ENCODE measurements at places on chromosomes 2 and 18.

DNA sequence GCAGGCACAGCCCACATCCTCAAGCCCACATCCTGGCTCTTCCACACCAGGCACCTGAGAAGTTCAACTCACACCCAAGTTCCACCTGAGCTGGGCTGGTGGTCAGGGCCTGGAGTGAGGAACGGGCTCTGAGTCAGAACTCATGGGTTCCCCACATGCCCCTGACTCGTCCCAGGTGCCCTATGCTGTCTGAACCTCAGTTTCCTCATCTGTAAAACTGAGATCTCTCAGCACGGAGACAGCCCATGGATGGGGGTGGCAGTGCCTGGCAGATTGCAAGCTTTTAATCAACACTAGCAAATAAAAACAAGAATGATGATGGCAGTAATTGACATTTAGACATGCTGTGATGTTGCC lies 307.8 kb downstream of the NDUFA10 start:
- peak; percentile 5 for DNase-seq

DNA sequence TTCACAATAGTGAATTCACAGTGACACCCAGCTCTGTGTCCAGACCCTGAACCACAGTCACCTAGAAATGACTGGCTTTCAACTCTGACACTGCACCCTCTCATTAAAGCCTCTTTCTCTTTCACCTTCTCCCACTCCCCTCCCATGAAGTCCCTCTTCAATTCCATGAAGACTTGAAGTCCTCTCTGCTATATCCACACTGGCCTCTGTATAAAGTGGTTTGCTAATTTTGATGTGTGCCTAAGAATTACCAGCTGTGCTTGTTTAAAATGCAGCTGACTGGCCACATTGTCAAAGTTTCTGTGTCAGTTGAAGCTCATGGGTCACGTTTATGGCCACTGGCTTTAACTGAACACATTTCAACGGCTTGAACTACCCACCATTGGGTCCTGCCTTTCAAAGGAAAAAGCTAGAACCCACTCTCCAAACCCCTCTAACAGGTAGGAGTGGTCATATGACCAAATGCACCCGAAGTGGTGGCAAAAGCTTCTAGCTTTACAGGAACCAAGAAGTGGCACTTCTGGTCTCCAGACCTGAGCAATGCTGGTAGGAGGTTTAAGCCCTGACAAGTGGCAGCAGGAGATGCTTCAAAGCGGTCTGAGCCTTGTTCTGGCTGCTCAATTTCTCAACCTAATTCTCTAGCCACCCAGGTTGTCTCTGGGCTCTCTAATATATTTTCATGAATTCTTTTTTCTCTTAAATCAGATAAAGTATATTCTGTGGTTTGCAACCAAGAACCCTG lies 34.2 kb downstream of the B4GALT6 start:
- DNase-seq: no peak

GRCh38 chr2:204312105-204312504 lies 233.2 kb upstream of the PARD3B start:
- no peak for DNase-seq

GRCh38 chr2:30763151-30763660 lies 44.0 kb downstream of the CAPN13 start:
- DNase-seq: no peak

DNA sequence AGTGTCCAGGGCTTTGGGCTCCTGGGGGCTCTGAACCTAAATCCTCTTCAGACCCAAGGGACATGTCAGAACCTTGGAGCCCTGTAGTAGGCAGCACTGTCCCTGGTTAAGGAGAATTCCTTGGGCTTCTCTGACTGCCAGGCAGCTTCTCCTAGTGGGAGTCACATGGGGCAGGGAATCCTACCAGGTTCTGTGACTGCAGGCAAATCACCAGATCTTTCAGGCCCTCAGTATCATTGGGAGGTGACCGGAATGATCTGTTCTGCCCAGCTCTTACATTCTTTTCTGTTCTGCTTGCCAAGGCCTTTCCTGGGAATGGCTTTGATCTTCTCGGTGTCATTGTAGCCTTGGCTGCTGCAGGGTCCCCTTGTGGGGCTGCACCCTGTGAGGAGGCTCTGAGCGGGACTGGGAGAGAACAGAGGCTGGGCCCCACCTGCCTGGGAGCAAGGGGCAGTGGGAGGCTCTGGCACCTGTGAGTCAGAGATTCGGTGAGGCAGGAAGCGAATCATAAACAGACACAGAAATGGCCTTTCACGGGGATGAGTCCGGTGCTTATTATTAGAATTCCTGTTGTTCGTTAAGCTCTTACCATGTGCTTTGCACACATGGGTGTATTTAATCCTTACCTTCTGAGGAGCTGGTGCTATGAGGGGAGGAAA lies 14.1 kb downstream of the CEP68 start:
- DNase-seq: no peak

GRCh38 chr2:42917425-42917927 lies 125.1 kb upstream of the HAAO start:
- DNase-seq: peak; percentile 68

GRCh38 chr18:68178921-68179320 lies 536.0 kb downstream of the TMX3 start:
- DNase-seq: no peak

DNA sequence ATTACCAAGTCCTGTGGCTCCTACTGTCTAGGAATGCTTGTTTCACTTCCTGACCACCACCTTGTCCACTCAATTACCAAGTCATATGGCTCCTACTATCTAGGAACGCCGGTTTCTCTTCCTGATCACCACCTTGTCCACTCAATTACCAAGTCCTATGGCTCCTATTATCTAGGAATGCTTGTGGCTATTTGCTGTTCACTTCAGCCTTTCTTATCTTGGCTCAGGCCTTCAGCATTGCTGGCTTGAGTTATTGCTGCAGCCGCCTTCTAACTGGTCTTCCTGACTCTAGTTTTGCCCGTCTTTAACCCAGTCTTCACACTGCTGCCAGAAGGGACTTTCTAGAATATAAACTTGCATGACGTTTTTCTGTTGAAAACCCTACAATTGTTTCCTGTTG lies 82.5 kb upstream of the GAREM1 start:
- no peak for DNase-seq

DNA sequence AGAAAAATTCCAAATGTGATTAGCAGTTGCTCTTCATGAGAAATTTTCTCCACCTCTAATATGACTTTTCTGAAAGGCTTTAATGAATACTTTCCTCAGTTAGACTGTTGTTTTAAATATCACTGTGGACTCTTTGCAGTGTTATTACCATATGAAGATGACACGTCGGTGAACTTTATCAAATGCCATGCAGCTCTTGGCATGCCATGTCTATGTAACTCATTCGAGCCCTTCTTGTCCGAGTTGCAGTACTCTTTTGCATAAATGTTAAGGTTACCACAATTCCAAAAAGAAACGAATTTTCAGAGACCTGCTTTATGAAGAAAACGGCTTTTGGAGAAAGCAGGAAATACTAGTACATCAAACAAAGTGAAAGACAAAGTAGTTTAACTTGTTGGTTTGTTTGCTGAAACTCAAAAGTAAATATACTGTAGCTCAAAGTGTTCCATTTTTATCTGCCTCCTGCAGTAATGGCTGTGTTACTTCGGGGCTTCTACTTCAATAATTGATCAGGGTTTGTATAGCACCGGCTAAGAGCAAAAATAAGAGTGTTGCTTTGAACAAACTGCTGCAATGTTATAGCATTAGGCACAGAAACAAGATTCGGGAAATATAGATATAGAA lies 204.1 kb downstream of the ARHGAP15 start:
- DNase-seq: no peak

- no peak for DNase-seq
These were observed 48.7 kb upstream of the CD226 start for GRCh38 chr18:69996417-69996816.

DNA sequence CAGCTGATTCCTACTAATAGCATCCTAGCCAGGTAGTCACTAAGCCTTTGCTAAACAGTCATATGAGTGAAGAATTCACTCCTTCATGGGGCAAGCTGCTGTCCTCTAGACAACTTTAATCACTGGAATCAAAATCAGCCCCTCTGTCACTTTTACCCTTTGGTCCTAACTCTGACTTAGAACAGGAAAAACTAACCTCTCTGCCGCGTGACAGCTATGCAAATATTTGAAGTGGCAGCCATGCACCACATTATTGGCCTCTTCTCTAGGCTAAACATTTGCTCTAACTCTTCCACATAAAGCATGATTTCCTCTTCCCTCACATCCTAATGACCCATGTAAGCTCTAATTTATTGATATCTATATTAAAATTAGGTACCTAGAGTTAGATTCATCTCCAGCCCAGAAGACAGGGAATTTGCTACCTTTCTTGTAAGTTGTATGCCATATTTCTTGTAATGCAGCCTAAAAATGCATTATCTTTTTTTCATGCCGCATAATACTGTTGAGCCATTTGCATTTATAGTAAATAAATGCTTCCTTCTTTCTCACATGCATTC lies 12.8 kb upstream of the ONECUT2 start:
- DNase-seq: no peak

GRCh38 chr18:60099709-60100108 lies 199.9 kb downstream of the PMAIP1 start:
- DNase-seq: no peak

- no peak for DNase-seq
These were observed 21.5 kb downstream of the SLC4A5 start for GRCh38 chr2:74321737-74322136.

DNA sequence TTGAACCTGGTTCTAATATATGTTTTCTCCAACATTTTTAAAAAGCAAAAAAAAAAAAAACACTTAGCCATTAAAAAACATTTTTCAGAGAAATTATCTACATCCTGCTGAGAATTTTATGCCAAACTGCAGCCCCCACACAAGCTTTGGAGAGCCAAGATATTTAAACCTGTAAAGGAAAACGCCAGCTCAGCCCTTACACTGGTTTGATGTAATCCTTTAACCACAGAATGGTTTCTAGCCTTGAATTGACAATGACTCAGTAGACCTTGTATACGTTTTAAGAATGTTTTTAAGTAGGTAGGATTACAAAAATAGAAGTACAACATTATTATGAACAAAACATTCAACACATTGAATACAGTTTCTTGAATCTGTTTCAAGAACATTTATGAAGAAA lies 113.6 kb downstream of the BABAM2 start:
- DNase-seq: no peak

DNA sequence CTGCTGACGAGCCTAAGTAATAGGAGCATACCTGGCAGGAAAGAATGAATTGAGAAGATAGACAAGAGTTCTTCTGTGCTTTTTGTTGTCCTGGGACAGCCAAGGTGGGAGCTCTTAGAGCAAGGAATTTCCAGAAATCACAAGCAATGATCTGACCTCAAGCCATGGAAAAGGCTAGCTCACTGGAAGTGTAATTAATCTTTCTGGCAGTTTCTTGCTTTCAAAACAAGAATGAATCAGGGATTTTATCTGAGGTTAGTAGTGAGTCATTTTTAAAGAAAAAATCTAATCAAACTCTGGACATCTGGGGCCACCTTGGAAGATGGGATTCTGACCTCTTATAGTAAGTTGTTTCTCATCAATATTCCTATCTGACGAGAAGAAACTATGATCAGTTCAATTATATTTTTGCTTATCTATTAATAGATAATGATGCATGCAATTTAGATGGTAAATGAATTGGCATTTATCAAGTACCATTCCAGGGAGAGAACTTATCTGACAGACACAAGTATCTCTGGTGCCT lies 98.0 kb downstream of the ADCYAP1 start:
- no peak for DNase-seq

DNA sequence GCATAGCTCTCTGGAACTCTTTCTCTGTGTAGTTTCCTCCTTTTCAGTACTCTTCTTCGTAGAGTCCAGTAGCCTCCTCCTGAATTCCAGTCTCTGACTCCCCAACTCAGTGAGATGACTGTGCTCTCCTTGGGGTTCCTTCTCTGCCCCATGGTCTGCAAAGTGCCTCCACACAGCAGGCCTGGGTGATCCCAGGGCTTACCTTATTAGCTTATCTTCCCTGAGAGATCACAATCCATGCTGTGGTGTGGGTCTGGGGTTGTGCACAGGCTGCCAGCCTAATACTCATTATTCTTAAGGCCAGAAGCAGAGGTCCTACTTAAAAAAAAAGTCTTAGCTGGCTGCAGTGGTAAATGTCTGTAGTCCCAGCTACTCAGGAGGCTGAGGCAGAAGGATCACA lies 4.6 kb upstream of the GPR39 start:
- no peak for DNase-seq

- DNase-seq: no peak
These were observed 20.3 kb upstream of the ASB1 start for GRCh38 chr2:238406221-238406997.

DNA sequence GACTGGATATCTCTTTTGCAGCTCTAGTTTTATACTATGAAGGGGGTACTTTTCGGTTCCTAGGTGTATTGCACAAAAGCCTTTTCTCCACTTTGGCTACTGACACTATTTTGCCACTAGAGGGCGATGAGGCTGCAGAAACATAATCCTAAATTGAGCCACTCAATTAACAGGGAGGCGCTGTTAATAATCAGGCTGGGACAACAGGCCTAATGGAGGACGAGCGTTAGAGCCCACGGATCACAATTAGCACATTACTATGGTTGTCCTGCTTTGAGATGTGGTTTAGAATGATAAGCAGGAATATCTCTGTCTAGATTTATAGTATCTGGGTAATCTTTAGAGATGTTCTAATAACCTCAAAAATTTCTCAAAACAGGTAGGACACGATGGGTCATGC lies 62.2 kb upstream of the PMAIP1 start:
- DNase-seq: no peak

DNA sequence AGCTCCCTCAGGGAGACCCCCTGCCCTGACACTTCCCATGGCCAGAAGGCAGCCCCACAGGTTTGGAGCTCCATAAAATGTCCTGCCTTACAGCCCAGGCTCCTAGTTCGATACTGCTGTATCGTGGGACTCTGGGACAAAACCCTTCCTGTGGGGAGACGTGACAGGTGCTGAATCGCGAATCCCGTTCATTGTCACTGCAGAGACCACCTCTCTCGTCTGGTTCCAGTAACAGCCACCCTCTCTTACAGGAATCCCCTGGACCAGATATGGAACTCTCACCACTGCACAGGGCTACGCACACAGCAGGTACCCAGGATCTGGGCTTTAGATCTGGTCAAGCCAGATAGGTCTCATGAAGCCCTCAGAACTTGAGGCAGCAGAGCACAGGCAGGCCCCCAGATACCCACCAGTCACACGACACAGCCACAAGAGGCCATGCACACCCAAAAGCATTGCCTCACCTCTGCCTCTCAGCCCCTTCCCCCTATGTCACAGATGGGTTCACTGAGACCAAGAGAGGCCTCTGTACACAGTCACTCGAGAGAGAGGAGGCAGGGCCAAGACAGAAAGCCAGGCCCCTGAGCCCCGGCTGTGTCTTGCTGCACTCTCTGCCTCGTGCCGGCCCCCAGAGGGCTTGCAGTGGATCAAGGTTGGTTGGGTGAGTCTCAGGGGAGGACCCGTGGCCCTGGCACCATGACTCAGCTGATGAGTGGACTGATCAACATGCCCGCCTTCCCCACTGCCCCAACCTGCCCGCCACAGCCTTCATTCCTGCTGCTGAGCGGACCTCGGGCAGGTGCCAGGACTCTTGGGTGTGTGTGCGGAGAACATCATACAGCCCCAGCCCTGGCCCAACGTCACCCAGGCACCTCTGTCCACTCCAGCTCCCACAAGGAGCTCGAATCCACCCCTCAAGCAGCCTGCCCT lies 7.6 kb downstream of the SDC1 start:
- DNase-seq: no peak

- DNase-seq: no peak
These were observed 140.8 kb upstream of the SETBP1 start for GRCh38 chr18:44539926-44540325.

- DNase-seq: no peak
These were observed 66.7 kb downstream of the RTN4 start for GRCh38 chr2:54983345-54984220.

GRCh38 chr18:22363867-22364463 lies 53.8 kb downstream of the CTAGE1 start:
- DNase-seq: no peak

- no peak for DNase-seq
These were observed 79.4 kb upstream of the ASB18 start for GRCh38 chr2:236343400-236344161.

All from uterus (tissue), 4 donors.